Stimulated activated CD4-positive, alpha-beta T cell treated with anti-CD3 and anti-CD28 coated beads, Interleukin-4, amount 100 ng/mL, for 1 hour (primary cell): ENCODE measurements at places on chromosomes 7 and 10.

DNA sequence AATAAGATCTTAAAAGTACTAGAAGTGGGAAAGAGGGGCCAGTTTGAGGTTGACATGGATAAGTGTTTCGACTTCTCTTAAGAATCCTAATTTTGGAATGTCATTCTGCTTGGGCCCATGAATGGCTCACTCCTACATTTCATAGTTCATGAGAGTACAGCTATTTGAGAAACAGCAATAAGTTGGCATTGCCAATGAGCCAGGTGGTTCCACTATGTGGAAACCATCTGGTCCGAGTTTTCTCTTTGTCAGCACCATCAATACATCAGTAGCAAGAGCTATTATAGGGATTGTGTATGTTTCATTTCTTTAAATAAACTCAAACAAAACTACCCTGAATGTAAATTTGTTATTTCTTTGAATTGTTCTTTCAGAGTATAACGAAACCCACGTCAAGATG, 78.1 kb upstream of the NEBL start:
- DNase-seq, result no peak

GRCh38 chr7:128791121-128791971, at the start of gene CCDC136:
Gene CCDC136 (plus strand): TSS chr7:128791968. CDS start chr7:128792412, 444 bp downstream.
- peak; percentile 78 for DNase-seq

DNA sequence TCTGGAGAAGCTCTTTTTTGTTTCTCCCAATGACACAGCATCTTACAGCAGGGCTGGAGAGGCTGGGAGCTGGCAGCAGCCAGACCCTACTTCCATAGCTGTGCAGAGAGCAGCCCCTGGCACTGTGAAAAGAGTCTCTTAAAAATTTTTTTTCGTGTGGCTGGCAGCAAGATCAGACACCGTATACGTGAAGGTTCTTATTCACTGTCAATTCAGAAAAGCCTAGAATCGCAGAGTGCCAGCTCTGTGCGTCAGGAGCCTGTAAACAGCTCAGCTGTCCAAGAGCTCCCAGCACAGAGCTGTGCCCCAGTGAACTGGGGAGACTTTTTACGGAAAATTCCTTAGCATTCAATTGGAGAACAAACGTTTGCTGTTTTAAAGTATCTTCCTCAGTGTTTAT, 6.5 kb downstream of the BAG3 start:
- no peak for DNase-seq

DNA sequence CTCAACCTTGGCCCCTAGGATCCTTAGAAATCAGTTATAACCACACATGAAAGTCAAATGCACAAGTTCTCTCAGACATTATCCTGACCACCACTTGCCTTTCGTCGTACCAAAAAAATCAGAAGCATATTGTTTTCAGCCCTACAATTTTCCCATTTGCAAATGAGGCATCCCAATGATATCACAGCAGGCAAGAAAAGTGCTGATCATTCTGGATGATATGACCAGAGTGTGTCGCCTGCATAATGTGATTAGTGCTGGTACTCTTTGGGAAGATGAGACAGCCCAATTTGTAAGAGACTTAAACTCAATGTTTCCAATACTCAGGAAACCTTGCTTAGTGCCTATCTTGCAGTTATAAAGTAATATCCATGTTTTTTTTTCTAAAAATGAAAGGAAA, 168.0 kb downstream of the SORCS1 start:
- DNase-seq, result no peak

DNA sequence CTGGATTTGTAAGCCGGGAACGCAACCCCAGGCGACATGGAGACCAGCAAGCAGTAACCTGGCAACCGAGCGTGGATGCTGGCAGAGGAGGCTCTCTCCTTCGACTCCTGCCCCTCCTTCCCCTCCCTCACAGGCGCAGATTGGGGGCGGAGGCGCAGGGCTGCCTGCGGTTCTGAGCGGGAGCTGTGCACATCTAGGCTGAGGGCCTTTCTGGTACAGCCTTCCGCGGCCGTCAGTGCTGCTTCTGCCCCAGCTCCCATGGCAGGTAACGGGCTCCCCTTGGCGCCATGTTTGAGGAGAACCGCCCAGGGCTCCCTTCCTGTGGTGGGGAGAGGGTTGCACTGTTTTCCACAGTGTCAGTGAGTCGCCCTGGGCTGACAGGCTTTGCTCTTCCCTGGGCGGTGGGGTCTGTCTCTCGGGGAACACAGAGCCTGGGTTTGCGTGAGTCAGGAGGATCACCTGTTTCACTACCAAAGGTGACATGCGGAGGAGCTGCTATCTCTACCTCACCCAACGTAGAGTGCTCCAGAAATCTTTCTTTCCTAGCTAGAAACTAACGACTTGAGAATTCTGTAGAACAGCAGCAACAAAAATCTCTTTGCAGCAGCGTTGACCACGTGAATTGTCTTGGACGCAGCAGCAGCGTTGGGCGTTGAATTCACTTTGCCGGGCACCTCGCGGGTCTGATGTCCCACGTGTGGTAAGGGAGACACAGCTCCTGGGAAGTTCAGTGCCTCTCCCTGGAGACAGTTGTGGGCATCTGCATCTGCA, 154.8 kb upstream of the COBL start:
- DNase-seq, result no peak

GRCh38 chr10:75939541-75939940, 508.1 kb downstream of the LRMDA start:
- no peak for DNase-seq

GRCh38 chr10:68796605-68797004, 30.7 kb upstream of the STOX1 start:
- no peak for DNase-seq

- no peak for DNase-seq
These were observed 648.1 kb upstream of the FOXK1 start for GRCh38 chr7:4033996-4034395.
